Fibroblast of mammary gland (primary cell): ENCODE measurements at places on chromosomes 5 and 9.

DNA sequence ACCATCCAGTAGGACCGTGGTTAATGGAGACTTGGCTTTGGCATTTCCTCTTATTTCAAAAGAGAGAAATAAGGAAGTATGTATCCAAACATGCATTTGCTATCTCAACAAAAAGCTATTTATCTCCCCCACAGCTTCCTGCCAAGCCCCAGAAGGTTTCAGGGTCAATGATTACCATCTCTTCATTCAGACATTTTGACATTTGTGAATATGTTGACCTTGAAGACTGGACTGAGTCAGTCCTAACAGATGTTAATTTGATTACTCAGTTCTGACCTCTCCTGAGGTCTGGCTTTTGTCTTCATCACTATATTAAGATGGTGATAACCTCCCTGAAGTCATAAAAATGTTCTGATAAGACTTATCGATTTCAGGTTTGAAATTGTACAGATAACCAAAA lies 479.4 kb downstream of the AGTPBP1 start:
- peak; percentile 6 for DNase-seq

- DNase-seq: no peak
Measured at GRCh38 chr5:82760856-82761255, 316.3 kb downstream of the TMEM167A start.

DNA sequence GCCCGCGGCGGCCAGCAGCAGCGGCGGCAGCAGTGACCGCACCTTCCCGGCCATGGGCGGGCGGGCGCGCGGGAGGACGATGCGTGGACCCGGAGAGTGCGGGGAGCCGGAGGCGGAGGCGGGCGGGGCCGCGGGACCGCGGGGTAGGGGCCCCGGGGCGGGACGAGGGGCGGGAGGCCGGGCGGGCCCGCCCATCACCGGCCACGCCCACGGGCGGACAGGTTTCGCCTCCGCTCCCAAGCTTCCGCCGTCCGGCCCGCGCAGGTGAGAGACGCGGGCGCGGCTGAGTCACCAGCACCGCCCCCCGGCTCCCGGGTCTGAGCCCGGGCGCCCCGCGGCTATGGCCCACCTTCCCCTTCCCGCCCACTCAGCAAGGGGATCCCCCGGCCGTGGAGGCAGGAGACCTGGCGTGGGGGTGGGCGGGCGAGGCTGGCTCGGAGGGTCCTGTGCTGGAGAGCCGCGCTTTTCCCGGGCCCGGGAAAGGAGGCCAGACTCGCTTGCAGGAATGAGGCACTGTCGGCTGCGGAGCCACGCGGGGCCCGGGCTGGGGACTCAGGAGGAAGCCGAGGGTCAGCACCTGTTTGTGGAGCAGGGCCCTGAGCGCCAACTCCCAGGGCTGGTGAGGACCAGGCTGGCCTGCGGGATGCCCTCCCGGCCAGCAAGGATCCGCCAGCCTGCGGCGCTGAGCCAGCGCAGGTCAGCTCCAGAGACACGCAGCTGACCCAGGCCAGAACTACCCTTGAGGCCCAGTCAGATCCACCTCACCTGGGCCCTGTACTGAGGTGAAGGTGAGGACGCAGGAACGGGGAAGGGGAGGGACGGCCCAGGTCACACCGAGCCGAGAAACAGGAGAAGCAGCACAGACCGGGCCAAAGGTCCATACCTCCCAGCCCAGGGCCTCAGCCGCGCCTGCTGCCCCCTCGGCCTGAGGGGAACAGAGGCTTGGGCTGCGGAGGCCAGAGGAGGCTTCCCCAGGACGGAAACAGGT lies at the start of gene ENTPD2:
Gene ENTPD2, minus strand, starts transcription at position 118 of the 988 bp plus-strand sequence. Its CDS starts 64 bp downstream, at position 54.
- no peak for DNase-seq

DNA sequence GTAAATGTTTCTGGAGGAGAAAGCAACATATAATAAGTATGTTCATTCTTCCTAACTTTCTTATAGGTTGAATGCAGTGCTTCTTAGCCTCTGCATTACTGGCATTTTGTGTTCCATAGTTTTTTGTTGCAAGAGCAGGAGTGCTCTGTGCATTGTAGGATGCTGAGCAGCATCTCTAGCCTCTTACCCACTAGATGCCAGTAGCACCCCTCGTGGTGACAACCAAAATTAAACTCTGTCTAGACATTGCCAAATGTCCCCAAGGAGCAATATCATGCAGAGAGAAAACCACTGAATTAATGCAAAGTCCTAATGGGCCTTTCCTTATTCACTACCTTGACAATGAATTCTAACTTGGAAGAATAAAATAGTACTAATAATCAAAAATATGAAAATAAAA lies 147.0 kb downstream of the GLIS3 start:
- DNase-seq: no peak

DNA sequence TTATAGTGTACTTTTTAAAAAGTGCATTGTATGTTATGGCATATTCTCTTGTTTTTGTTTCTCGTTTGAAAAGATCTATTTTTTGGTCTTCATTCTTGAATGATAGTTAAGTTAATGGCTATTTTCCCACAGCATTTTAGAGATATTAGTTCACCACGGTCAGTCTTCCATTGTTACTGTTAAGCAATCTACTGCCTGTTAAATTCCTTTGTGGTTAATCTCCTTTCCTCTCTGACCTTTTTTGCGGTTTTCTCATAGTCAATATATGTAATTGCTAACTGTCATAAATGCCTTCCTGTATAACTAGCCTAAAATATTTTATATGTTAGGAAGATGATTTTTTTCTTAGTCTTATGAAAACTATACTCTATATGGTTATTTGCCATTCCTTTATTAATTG lies 250.8 kb upstream of the FBXL7 start:
- peak; percentile 68 for DNase-seq

- DNase-seq: no peak
Measured at GRCh38 chr5:112415552-112415951, 3.5 kb downstream of the EPB41L4A start.

GRCh38 chr5:17249029-17249634 lies 31.7 kb downstream of the BASP1 start:
- peak; percentile 98 for DNase-seq

- no peak for DNase-seq
Measured at GRCh38 chr5:146897061-146897460, 18.5 kb upstream of the PPP2R2B start.

DNA sequence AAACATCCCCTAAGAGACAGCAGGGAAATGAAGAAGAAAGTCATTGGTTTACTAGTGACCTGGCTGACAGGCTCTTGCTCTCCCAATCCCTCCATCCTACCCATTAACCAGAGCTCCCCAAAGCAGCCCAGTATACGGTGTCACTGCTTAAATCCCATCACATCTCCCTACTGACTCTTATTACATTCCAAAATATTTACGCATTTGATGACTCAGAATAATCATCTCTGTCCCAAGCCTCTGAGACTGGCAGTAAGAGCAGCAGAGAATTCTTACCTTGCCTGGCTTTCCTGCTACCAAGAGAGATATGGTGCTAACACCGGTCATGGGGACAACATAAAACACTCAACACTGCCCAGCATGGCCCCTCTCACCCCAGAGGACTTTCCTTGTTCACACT lies 20.2 kb upstream of the WHRN start:
- DNase-seq: peak; percentile 69

DNA sequence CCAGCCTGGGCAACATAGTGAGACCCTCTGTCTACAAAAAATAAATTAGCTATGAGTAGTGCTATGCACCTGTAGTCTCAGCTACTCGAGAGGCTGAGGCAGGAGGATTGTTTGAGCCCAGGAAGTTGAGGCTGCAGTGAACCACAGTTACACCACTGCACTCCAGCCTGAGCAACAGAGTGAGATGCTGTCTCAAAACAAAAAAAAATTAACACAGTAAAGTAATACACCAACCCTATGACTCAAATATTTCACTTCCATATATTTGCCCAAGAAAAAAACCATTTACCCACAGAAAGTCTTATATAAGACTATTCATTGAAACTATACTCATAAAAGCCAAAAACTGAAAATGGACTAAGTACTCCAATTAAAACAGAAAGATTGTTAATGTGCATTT lies 16.2 kb downstream of the SMIM23 start:
- no peak for DNase-seq

- no peak for DNase-seq
Measured at GRCh38 chr5:153318556-153318955, 171.9 kb upstream of the GRIA1 start.

DNA sequence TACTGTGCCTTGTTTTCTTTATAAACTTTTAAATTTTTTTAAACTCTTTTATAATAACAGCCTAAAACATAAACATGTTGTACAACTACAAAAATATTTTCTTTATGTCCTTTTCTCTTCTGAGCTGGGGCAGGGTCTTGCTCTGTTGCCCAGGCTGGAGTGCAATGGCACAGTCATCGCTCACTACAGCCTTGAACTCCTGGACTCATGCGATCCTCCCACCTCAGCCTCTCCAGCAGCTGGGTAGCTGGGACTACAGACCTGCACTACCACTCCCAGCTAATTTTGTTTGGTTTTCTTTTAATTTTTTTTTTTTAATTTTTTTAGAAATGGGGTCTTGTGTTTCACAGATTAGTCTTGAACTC lies 31.5 kb downstream of the TTC1 start:
- no peak for DNase-seq

DNA sequence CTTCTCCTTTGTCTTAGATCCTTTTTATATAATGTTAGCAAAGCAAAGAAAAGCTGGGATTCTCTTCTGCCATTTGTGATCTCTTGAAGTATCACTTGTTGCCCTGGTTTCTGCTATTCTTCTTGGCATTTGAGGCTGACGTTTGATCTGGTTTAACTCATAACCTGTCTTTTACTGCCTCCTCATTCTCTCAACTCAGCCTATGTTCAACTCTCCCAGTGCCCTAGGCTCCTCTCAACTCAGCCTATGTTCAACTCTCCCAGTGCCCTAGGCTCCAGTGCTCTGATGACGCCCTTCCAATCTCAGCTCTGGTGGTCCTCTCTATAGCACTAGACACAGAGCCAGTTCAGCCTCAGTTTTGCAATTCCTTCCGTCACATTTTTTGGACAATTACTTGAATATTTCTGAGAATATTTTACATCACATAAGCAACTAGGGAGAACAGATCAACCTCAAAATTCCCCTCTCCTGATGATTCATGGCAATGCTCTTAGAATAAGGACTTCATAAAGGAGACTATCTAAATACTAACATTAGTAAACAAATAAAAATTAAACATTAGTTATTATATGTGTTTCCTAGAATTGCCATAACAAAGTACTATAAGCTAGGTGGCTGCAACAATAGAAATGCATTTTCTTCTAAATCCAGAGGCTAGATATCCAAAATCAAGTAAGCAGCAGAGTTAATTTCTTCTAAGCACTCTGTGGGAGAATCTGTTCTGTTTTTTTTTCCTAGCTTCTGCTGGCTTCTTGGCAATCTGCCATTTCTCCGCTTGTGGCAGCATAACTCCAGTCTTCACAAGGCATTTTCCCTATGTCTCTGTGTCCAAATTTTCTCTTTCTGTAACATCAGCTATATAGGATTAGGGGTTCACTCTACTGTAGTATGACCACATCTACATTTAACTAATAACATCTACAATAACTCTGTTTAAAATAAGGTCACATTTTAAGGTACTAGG lies 662.1 kb upstream of the FTMT start:
- DNase-seq: peak; percentile 49

GRCh38 chr9:134942788-134943184 lies 25.1 kb upstream of the FCN1 start:
- peak; percentile 8 for DNase-seq

DNA sequence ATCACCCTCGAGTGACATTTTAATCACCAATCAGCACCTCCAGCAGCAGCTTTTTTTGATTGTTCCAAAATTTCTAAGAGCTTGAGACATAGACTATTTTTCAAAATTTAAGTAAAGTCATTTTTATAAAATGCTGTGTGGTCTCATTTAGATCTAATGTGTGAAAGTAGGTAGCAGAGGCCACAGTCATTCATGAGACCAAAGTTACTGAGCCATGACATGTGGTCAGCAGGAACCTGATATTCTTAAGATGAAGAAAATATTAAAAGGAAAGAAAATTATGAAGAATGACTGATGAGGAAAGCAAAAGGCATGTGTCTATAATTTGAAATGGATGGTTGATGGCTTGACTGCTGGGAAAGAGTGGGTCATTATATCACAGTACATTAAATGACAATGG lies 7.2 kb downstream of the FREM1 start:
- DNase-seq: no peak

DNA sequence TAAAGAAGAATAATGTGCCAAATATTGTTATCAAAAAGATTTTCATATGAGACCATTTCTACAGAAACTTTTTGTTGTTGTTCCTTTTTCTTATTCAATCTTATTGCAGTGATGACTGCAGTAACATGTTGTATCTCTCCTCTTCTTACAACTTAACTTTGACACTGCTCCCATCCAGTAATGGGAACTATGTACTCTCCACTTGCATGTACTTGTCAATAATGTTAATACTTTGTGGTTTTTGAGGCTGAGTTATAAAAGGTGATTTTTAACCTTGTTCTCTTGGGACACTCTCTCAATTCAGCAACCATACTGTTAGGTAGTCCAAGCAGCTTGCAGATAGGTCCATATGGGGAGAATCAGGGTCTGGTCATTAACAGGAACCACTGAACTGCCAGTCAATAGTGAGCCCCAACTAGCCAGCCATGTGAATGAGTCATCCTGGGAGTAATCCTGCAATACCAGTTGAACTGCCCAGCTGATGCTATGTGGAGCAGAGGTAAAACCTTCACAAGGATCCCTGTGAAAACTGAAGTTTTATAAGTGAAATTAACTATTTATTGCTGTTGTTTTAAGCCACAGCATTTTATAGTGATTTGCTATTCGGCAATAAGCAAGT lies 199.6 kb upstream of the DAB2 start:
- peak; percentile 71 for DNase-seq

DNA sequence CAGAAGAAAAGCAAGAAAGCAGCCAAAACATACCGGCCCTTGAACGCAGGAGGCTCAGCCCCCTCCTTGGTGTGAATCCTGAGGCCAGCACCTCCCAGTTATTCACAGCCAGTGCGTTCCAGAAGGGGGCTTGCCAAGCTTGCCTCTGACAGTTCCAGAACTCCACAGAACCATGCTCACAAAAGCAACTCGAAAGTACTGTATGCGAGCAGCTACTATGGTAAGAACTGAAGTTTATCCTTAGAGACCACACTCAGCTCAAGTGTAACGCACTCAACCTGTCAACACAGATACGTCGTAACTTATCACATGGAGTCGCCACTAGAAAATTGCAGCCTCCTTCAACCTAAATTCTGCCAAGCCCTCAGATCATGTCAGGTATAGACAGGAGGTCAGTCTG lies 1.4 kb downstream of the UBAC1 start:
- peak; percentile 20 for DNase-seq

GRCh38 chr5:152379331-152379730 lies 25.7 kb downstream of the NMUR2 start:
- DNase-seq: no peak

DNA sequence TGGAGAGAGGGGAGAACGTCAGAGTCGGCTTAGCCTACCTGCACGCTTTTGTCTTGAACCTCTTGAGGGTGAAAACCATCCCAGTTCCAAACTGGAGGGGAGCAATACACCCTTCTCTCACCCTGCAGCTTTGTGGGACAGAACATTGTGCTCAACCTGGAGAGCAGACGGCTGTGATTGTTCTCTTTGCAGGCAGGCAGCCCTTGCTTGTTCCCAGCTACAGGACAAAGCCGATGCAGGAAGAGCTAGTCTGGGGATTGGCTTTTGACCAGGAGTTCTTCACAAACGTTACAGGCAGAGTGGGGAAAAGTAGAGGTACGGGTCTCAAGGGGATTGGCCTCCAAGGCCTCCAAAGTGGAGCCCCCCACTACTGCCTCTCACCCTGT lies 33.9 kb upstream of the ARHGAP26 start:
- DNase-seq: no peak

- DNase-seq: no peak
Measured at GRCh38 chr5:90135779-90136378, 273.7 kb downstream of the CETN3 start.

- no peak for DNase-seq
Measured at GRCh38 chr9:135299651-135300345, 179.8 kb upstream of the PPP1R26 start.

GRCh38 chr5:59746241-59746765 lies 147.2 kb downstream of the PDE4D start:
- DNase-seq: peak; percentile 89
